ENCODE measurements at places on chromosomes 16 and 17. TPM values are rescaled to one million over a fixed set of nuclear protein-coding genes. Genes with fewer than 3 reads are reported as not detected.

DNA sequence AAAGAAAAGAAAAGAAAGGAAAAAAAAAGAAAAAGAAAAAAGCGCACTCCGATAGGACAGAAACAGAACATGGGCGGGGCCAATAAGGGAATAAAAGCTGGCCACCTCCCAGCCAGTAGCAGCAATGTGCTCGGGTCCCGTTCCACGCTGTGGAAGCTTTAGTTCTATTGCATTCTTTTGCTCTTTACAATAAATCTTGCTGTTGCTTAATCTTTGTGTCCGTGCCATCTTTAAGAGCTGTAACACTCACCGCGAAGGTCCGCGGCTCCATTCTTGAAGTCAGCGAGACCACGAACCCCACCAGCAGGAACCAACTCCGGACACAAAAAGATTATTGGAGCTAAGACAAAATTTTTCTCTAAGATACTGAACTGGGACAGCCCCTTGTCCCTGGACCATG is 3.1 kb upstream of the ARL5C start:
- no peak for ATAC-seq

Gene PRSS27
- total RNA-seq = 2.8 TPM

Gene FAM20A
- 2.2 TPM for total RNA-seq

- ATAC-seq = no peak
These were observed 56.8 kb downstream of the ZZEF1 start for GRCh38 chr17:4086041-4086483.

- ATAC-seq = no peak
These were observed 8.3 kb upstream of the CDH3 start for GRCh38 chr16:68636818-68637217.

Gene HCRT
- total RNA-seq = not detected

Gene KRT33B
- not detected for total RNA-seq

Gene MYH1
- total RNA-seq = not detected

DNA sequence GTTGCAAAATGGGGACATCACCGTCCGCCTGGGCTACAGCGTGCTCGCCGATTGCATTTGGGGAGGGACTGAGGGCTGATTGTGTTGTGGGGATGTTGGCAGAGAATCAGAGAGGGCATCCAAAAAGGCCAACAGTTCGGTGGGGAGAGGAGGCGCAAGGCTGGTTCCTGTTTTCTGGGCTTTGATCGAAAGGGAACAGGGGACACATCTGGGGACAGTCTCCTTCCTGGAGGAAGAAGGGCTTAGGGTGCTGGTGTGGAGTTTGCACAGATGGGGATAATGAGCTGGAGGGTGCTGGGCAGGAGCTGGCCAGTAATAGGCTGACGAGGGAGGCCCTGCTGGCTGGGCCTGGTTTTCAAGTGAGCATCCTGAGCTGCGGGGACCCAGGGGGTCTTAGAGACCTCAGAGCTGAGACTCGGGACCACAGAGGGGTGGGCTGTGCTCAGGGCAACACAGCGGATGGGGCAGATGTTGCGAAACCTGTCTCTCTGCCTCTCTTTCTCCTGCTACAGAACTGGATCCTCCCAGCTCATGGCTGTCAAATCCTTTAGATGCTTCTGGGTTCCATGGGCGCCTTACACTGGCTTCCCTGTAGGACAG is 288.7 kb downstream of the SEC14L1 start:
- ATAC-seq = no peak

Gene ZNF597
- total RNA-seq = 2.4 TPM

GRCh38 chr17:77373299-77374169 is 232.8 kb downstream of the SEC14L1 start:
- ATAC-seq = peak; percentile 20

Gene ZNF771
- 29.3 TPM for total RNA-seq

DNA sequence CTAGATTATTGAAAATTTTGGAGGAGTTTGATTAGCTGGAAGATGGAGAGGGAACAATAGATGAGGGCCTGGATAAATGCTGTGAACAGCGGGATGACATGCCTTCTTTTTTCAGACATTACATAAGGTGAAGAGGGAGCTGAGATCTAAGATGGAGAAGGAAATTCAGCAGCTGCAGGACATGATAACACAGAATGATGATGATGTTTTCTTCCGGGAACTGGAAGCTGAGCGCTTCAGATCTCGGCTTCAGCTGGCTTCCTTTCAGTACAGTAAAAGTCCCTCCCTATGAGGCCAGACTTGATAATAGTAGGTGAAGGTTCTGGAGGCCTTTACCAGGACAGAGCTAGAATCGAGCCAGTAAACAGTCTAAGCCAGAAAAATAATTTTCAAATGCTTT is 30.7 kb downstream of the CEP95 start:
- no peak for ATAC-seq

GRCh38 chr16:53960954-53961616 is 257.1 kb downstream of the FTO start:
- no peak for ATAC-seq

DNA sequence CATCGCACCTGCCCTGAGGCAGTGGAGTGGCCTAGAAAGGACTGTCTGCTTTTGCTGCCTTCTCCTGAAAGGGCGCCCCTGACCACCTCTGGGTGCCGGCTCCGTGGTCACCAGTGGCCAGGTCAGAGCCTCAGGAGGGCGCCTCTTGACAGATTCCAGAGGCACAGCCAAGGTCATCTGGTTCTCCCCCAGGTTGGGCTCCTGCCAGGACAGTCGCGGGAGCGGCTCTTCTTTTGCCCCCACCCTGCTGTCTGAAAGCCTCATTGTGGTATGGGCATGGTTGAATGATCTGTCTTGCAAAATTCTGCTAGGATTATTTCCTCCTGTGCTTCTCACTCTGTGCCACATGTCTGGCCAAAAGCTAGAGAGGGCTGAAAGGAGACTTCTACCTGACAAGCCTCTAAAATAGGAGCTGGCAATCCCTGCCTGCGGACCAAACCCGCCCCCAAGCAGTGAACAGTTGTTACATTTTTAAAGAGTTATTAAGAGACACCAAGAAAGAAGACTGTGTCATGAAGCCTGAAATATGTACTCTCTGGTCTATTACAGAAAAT is 82.8 kb downstream of the SNX29 start:
- no peak for ATAC-seq

GRCh38 chr17:28112181-28112580 is 69.7 kb downstream of the NLK start:
- ATAC-seq = no peak

Gene PPY
- total RNA-seq = not detected

- peak; percentile 75 for ATAC-seq
These were observed at the start of gene MMP28 for GRCh38 chr17:35795007-35795870. Gene MMP28 (minus strand): TSS chr17:35795641. CDS start chr17:35795377, 264 bp downstream.

Gene ZPBP2
- not detected for total RNA-seq

Data from gastroesophageal sphincter (tissue), 4 donors.